Aorta (tissue), 5 donors: ENCODE measurements at places on chromosomes 3 and 15. TPM values are rescaled to one million over a fixed set of nuclear protein-coding genes. Genes with fewer than 3 reads are reported as not detected.

KNG1 gene
- not detected for total RNA-seq

ATP13A5 gene
- not detected for total RNA-seq

TMEM108 gene
- total RNA-seq, result 1.3 TPM

SCN5A gene
- total RNA-seq, result 0.45 TPM

FEZF2 gene
- total RNA-seq, result not detected

IGF2BP2 gene
- total RNA-seq, result 17.5 TPM

ASB14 gene
- not detected for total RNA-seq

THUMPD3 gene
- 26.2 TPM for total RNA-seq

STRIT1 gene
- not detected for total RNA-seq

OR5K2 gene
- not detected for total RNA-seq

CHRNA5 gene
- 0.84 TPM for total RNA-seq

RSL24D1 gene
- 64.9 TPM for total RNA-seq

BLM gene
- 3.2 TPM for total RNA-seq

MYO5C gene
- total RNA-seq, result 15.3 TPM

MAP1A gene
- 49.3 TPM for total RNA-seq

SCN11A gene
- 0.93 TPM for total RNA-seq

CKMT1B gene
- not detected for total RNA-seq

SCG5 gene
- 3.9 TPM for total RNA-seq

UNC13C gene
- total RNA-seq, result 2.1 TPM

TM6SF1 gene
- 11.3 TPM for total RNA-seq

ONECUT1 gene
- not detected for total RNA-seq

ACAD9 gene
- total RNA-seq, result 30.7 TPM

FANCD2OS gene
- not detected for total RNA-seq

GTF2E1 gene
- total RNA-seq, result 11.9 TPM

PTX3 gene
- 3.9 TPM for total RNA-seq

OSTN gene
- total RNA-seq, result 2.0 TPM

LRRC31 gene
- not detected for total RNA-seq

PCSK6 gene
- 5.0 TPM for total RNA-seq

LRRC34 gene
- total RNA-seq, result 1.0 TPM

HGD gene
- total RNA-seq, result not detected

OIP5 gene
- total RNA-seq, result 0.51 TPM

RTP3 gene
- not detected for total RNA-seq

C3orf70 gene
- 20.4 TPM for total RNA-seq

CCDC9B gene
- 66.6 TPM for total RNA-seq

TMEM212 gene
- total RNA-seq, result not detected

RHO gene
- total RNA-seq, result not detected

SI gene
- total RNA-seq, result not detected

UBE2E2 gene
- 39.3 TPM for total RNA-seq

MEX3B gene
- total RNA-seq, result 2.9 TPM

ARGFX gene
- total RNA-seq, result not detected

C2CD4B gene
- total RNA-seq, result 3.3 TPM

SHC4 gene
- total RNA-seq, result 18.6 TPM

DNASE1L3 gene
- total RNA-seq, result 19.8 TPM

SLCO3A1 gene
- total RNA-seq, result 60.7 TPM

CADPS gene
- total RNA-seq, result 0.75 TPM

P2RY12 gene
- 1.9 TPM for total RNA-seq

NOX5 gene
- total RNA-seq, result 0.18 TPM

WDR6 gene
- total RNA-seq, result 151 TPM
